ENCODE measurements at places on chromosomes 5 and 9. TPM values are rescaled to one million over a fixed set of nuclear protein-coding genes. Genes with fewer than 3 reads are reported as not detected.

IL4 gene
- total RNA-seq = 1.4 TPM

FGF18 gene
- total RNA-seq = not detected

UGCG gene
- total RNA-seq = 13.5 TPM

IFNA21 gene
- total RNA-seq = not detected

FRMD3 gene
- total RNA-seq = 1.1 TPM

SPRY4 gene
- total RNA-seq = 0.90 TPM

EQTN gene
- not detected for total RNA-seq

C5orf63 gene
- total RNA-seq = 9.5 TPM

HAPLN1 gene
- not detected for total RNA-seq

GCNT4 gene
- total RNA-seq = 2.1 TPM

HBEGF gene
- 6.4 TPM for total RNA-seq

TLE4 gene
- 30.8 TPM for total RNA-seq

KLF4 gene
- 1.6 TPM for total RNA-seq

IRX1 gene
- not detected for total RNA-seq

PCDHGA6 gene
- not detected for total RNA-seq

ITK gene
- 229 TPM for total RNA-seq

FIBCD1 gene
- total RNA-seq = not detected

CMBL gene
- 1.2 TPM for total RNA-seq

PCAT7 gene
- total RNA-seq = not detected

RNF183 gene
- total RNA-seq = 0.27 TPM

TOR1B gene
- 19.8 TPM for total RNA-seq

MARCHF3 gene
- total RNA-seq = 6.1 TPM

ST8SIA4 gene
- total RNA-seq = 31.6 TPM

LCN2 gene
- total RNA-seq = not detected

CDH12 gene
- not detected for total RNA-seq

SMIM32 gene
- not detected for total RNA-seq

Data from activated CD8-positive, alpha-beta T cell treated with anti-CD3 and anti-CD28 coated beads for 36 hours (primary cell).